Liver (tissue), 10 donors: ENCODE measurements at places on chromosomes 6 and 20.

- no peak for DNase-seq
Measured at GRCh38 chr6:32843331-32843978, 392 bp downstream of the PSMB8 start.

GRCh38 chr20:49573900-49574416 lies 6.0 kb upstream of the PTGIS start:
- no peak for DNase-seq

- DNase-seq = peak; percentile 53
Measured at GRCh38 chr6:152380993-152381898, 255.9 kb downstream of the SYNE1 start.

DNA sequence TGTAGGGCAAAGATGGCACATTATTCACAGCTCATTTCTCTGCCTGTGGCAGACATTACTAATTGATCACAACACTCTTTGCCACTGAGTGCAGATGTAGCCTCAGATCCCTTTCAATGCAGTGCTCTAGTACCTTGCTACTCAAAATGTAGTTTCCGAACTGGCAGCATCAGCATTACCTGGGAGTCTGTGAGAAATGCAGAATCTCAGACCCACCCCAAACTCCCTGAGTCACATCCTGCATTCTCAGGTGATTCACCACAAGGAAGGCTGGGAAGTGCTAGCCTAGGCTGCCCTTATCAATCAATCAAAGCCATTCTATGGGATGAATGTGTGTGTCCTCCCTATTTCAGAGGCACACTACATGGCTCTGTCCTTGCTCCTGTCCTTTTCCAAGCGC lies 58.5 kb downstream of the PCNA start:
- DNase-seq = no peak

GRCh38 chr20:56716806-56717205 lies 87.7 kb downstream of the TFAP2C start:
- DNase-seq = no peak

DNA sequence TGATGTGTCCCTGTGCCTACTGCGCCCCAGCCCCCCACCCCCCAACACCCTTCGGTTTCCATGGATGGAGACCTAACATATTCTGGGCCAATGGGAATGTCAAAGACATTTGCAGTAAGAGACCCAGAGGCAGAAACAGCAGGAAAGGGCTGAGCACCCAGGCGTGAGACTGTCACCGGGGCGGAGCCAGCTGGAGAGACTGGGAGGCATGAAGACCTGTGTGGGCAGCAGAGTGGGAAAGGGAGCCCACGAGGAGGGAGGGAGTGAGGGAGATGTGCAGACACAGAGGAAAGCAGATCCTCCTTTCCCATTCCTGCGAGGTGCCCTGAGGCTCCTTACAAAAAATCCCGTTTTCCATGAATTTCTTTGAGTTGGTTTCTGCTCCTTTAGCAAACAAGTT lies 150.2 kb downstream of the FOXC1 start:
- no peak for DNase-seq

GRCh38 chr6:140041571-140042332 lies 667.3 kb upstream of the CITED2 start:
- no peak for DNase-seq

- no peak for DNase-seq
Measured at GRCh38 chr6:106090001-106090400, 3.9 kb downstream of the PRDM1 start.

DNA sequence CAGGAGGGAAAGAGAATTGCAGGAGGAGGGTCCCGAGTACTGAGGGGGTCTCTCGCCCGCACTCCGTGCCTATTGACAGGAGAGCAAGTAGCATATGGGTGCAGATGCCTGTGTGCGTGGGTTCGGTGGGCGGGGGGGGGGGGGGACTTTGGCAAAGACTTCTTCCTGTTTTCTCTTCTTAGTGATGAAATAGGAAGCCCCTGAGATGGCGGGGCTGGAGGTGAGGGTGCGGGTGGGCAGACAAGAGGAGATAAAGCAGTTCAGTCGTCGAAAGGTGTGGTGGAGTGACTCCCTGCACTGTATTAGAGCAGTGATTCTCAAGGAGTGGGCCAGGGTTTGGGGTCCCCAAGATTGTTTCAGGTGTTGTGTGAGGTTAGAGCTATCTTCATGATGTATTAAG lies 3.7 kb downstream of the NAA20 start:
- no peak for DNase-seq

GRCh38 chr6:13272131-13273046 lies 55.9 kb downstream of the TBC1D7 start:
- DNase-seq = no peak

DNA sequence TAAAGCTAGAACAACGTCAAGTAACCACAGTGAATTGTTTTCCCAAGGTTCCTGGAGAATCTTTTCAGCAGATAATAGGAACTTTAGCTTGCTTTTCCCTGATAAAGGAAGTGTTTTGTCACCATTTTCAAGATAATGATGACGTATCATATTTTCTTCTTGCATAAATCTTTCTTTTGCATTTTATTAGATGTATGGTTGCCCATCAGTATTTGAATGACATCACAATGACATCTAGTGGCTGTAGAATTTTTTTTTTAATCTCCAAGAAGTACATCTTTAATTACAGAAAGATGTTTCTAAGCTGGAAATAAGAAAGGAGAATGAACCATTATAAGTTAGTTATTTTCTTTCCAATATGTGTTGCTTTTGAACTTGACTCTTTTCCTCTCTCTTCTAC lies 83.0 kb downstream of the CENPW start:
- DNase-seq = no peak

- DNase-seq = no peak
Measured at GRCh38 chr6:144153260-144153659, 2.9 kb downstream of the STX11 start.

DNA sequence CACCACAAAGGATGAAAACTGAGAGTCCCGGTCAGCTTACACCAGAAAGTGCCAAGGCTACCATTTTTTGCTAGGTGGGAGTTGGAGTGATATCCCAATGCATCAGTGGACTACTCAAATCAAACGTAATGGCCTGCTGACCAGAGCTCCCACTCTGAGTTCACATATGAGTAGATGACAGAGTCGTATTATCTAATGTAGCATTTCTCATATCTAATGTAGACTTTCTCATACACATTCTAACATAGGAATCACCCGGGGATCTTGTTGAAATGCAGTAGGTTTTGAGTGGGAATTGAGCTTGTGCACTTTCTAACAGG lies 38.4 kb upstream of the FUCA2 start:
- no peak for DNase-seq

GRCh38 chr6:27608916-27609883 lies 136.3 kb upstream of the ZNF184 start:
- DNase-seq = no peak

DNA sequence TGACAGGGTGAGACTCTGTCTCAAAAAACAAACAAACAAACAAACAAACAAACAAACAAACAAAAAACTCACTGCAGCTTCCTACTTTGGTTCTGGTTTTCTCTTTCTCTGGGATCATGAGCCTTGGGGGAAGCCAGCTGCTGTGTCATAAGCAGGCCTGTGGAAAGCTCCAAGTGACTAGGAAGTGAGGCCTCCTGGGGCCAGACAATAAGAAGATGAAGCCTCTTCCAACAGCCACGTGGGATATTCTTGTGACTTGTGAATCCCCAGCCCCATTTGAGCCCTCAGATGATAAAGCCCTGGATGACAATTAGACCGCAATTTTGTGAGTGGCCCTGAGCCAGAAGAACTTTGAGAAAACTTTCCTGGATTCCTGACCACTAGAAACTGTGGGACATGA lies 11.4 kb downstream of the HLA-A start:
- no peak for DNase-seq

DNA sequence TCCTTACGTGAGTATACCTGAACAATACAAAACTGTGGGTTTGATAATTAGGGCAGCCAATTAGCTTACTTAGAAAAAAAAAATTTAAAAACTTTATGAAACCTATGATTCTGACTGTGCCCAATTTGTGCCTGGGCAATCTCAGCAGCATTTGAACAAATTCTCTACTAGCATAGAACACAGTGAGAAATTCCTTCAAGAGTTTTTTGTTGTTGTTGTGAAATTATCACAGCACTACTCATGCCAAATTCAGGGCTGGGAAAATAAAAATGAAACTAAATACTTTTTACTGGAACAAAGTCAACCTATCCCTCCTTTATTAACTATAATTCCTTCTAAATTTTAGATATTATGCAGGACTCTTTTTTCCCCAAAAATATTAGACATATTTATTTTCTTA lies 42.9 kb downstream of the POU3F2 start:
- no peak for DNase-seq

GRCh38 chr20:2103461-2104153 lies 2.0 kb downstream of the STK35 start:
- no peak for DNase-seq

- DNase-seq = no peak
Measured at GRCh38 chr6:44569931-44570385, 182.5 kb downstream of the CDC5L start.

- DNase-seq = no peak
Measured at GRCh38 chr6:4055420-4056041, 23.4 kb downstream of the FAM217A start.

- DNase-seq = no peak
Measured at GRCh38 chr6:112116221-112116620, 28.8 kb downstream of the FAM229B start.

- DNase-seq = no peak
Measured at GRCh38 chr6:90459225-90459758, 127.6 kb downstream of the MAP3K7 start.

GRCh38 chr6:16855460-16855859 lies 94.2 kb upstream of the ATXN1 start:
- DNase-seq = no peak

DNA sequence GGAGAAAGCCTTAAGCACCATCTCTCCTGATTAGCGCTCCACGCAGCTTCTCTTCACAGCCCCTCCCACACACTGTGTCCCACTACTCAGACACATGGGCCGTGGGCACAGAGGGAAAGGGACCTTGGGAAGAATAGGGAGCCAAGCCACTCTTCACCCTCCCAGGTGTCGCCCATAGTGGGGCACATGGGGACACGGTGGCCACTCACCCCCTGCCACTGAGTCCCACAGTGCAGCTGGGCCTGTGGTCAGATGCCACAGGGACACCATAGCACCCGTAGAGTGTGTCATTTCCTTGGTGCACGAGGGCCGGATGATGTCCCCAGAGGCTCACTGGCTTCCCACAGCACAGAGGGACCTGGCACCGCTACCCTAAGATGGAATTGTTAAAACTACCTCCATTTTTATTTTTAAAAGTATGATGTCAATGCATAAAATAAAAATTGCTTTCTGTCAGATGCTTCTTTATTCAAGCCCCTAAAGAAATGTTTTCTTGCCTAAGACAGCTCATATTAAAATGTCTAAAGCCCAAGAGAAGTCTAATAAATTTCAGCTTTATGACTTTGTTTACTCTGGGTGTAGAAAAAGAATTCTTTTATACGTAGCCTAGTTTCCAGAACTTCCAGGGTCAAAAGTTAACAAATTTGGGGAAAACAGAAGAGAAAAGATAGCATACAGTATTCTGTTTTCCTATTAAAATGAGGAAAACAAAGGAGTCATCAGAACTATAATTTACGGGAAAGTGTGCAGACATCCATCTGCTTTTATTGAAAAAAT lies 191.0 kb upstream of the SNX9 start:
- DNase-seq = no peak

- no peak for DNase-seq
Measured at GRCh38 chr6:15672291-15672690, 9.5 kb upstream of the DTNBP1 start.
